ENCODE measurements at places on chromosomes 12 and 14.

DNA sequence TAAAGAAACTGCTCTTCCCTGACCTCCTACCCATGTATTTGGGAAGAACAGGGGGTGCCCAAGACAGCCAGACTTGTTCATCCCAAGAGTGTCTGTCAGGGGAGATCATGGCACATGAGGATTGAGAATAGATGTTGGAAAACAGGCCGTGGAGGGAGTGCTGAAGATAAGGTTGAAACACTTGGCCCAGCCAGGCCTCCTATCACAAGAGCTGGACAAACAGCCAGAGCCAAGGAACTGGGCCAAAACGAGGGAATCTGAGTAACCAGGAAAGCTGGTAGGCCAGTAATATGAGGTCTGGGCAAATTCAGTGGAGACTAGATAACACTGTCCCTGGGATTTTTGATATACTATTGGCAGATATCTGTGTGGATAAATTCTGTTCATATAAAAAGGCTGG lies 161.7 kb downstream of the TMX1 start:
- no peak for DNase-seq

- DNase-seq = no peak
These were observed 34.4 kb downstream of the DDX51 start for GRCh38 chr12:132109741-132110140.

DNA sequence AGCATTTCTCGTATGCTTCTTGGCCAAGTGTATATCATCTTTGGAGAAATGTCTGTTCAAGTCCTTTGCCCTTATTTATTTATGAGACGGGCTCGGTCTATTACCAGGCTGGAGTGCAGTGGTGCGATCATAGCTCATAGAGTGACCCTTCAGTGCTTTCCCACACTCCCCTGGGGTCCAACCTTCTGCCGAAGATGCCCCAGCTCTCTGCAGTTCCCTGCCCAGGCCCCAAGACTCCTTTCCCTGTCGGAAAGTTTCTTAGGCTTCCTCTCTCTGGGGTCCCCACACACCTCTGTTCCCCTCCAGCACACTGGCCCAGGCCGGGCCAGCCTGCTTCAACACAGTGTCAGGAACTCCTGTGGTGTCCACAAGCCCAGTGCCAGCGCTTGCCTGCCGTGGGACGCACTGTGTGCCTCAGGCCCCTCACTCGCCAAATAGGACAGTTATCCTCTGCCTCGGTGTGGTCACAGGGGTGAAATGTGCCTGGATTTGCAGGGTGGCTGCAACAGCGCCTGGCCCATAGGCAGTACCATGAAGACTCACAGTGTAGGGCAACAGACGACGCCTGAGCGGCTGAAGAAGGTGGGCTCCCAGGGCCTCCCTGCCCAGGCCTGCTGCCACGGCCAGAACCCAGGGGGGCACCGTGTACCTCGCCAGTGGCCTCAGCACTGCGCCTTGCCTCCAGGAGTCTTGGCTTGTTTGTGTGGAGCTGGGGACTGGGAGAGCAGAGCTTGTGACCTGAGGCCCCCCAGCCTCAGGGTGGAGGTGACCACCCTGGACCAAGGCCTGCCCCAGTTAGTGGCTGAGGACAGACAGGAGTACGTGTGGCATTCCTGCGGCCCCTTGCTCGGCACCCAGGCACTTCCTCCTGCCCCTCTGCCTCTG lies 4.9 kb upstream of the ASPG start:
- no peak for DNase-seq

- DNase-seq = peak; percentile 84
These were observed at the start of gene TRAF3 for GRCh38 chr14:102776761-102777710. Gene TRAF3, plus strand, starts transcription at chr14:102777449. Its CDS starts 92,753 bp downstream, at chr14:102870202.

- no peak for DNase-seq
These were observed 160.1 kb downstream of the SRGAP1 start for GRCh38 chr12:64004641-64005040.

GRCh38 chr14:70722418-70722817 lies 80.7 kb downstream of the TTC9 start:
- DNase-seq = no peak

GRCh38 chr14:94550041-94550440 lies 11.2 kb upstream of the SERPINA4 start:
- DNase-seq = no peak

DNA sequence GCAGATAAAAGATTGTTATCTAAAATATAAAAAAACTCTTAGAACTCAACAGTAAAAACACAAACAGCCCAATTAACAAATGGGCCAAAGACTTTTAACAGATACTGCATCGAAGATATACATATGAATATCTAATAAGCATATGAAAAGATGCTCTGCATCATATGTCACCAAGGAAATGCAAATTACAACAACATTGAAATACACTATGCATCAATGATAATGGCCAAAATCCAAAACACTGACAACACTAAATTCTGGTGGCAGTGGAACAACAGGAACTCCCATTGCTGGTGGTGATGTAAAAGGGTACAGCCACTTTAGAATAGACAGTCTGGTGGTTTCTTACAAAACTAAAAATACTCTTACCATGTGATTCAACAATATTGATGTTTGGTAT lies 40.8 kb downstream of the KLHDC2 start:
- DNase-seq = no peak

DNA sequence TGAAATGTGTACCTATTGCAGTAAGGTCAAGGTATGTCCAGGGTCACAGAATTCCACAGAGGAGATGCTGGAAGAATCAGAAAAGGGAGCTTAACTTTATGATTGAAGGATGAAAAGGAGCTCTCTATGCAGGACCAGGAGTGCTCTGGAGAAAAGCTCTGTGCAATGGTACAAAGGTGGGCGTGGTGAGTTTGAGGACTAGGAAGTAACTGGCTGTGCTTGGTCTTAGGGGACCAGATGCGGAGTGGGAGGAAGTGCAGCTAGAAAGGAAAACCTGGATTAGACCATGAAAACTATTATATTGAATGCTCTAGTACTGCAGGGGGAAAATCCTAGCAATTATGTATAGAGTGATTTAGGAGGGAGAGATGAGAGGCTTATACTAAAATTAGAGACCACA lies 56.8 kb downstream of the BTG1 start:
- DNase-seq = no peak

DNA sequence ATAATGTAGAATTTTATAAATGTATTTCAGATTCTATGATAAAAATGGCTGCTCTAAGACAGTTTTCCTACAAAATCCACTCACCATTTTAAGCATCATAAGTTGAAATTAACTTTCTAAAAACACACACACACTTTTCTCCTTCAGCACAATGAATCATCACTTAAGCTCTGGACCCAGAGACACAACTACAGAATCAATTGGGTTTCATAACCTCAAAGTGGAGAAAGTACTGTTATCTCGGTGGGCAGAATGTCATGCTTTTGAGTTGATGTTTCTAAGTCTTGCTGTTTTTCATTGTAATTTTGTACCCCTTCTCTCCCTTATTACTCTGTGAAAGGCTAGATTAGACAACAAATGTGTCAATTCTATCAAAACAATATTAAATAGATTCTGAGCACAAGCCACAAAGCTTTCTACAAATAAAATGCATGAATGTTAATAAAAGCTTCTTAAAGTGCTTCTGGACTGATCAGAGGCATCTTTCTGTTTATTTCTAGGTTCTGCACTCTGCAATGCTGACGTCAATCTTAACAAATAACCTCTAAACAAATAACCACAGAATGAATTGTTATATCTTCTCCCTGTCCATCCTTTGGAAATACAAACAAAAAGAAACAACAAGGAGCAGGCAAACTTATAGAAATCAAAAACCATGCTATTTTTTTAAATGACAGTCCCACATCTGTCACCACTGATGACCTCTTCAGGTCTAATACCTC lies 8.2 kb downstream of the IPO8 start:
- no peak for DNase-seq

DNA sequence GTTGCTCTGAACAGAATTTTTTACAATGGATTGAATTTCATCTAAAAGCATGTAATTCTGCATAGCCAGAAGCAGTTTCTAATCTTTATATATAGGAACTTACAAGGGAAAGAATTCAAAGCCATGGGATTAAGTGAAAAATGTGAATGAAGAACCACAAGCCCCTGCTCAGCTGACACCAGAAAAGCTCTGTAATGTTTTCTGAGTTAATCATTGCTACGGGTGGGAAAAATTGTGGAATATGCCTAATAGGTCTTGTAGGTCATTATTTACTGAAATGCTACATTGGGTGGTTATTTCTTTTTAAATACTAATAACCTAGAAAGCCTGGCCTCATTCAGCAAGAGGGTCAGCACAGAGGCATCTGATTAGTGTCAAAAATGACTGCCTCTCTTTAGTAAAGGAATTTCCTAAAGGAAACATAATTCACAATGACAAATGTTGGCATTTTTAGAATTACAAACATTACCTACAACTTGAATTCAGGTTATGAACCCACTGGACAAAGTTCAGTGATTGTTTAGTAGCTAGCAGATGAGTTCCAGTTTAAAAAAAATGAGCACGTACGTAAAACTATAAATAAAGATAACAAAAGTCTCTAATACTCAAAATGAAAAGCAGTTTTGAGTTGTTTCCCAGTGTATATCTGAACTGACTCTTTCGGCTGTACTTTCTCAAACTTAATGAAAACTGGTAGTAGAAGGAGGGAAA lies 75.3 kb downstream of the BMP4 start:
- no peak for DNase-seq

Measured in stimulated activated CD8-positive, alpha-beta memory T cell treated with anti-CD3 and anti-CD28 coated beads, Interleukin-12 subunit alpha, Interleukin-12 subunit beta, amount 100 ng/mL, for 4 hours (primary cell).